Cardiac ventricle fibroblast (primary cell): ENCODE measurements at places on chromosomes 1 and 21. TPM values are rescaled to one million over a fixed set of nuclear protein-coding genes. Genes with fewer than 3 reads are reported as not detected.

The C1orf87 gene
- total RNA-seq: not detected in 2 replicates

The EXTL2 gene
- 19.5 and 19.9 TPM in 2 replicates for total RNA-seq

The PAQR6 gene
- 0.37 TPM in 1 of 2 replicates, not detected in the other for total RNA-seq

The ADORA1 gene
- total RNA-seq: 8.8 and 11.3 TPM in 2 replicates

The RORC gene
- total RNA-seq: not detected in 2 replicates

The TMPRSS3 gene
- not detected in 2 replicates for total RNA-seq

The C8A gene
- not detected in 2 replicates for total RNA-seq

The CFAP141 gene
- total RNA-seq: not detected in 2 replicates

The AZIN2 gene
- 1.2 and 6.0 TPM in 2 replicates for total RNA-seq
